ENCODE measurements at places on chromosomes 5 and 9. TPM values are rescaled to one million over a fixed set of nuclear protein-coding genes. Genes with fewer than 3 reads are reported as not detected.

- H3K27me3 ChIP-seq, result no peaks in the 10 kb centered on the region
- no peak for DNase-seq
- H3K27ac ChIP-seq, result peak overlapping the region; percentile 64
- H3K4me1 ChIP-seq, result peaks cover 7% of the 10 kb centered on the region
- peaks cover 17% of the 10 kb centered on the region for H3K36me3 ChIP-seq
- peak overlapping the region; percentile 53 for H3K4me3 ChIP-seq
These were observed 4.2 kb downstream of the DHX29 start for GRCh38 chr5:55303238-55303690.

PCDHGA12 gene
- 1.2 TPM for total RNA-seq

DNA sequence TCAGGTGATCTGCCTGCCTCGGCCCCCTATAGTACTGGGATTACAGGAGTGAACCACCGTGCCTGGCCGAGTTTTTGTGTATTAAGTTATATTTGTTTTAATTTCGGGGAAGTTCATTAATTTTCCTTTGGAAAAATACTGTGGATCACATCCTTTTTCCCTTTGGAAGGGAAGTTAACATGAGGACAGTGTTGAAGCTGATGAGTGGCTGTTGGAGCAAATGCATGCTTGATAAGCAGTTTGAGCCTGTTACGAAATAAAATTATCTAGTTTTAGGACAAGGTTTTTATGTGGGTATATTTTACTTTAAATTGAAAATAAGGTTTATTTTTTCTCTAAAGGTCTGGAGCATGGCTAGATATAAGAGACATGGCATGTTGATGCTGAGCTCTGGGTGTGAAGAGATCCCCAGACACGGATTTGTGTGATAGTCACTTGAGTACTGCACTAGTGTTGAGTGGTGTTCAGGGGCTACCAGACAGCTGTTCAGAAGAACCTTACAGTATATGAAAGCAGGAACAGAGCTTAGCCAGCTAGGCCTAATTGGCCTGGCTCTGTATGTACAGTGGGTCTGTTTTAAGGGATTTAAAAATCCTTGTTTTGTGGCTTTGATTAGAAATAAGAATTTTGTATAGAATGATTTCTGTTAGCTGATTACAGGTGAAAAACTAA is 17.4 kb downstream of the LMNB1 start:
- H3K27me3 ChIP-seq, result no peaks in the 10 kb centered on the region
- H3K4me3 ChIP-seq, result no peak overlapping the region
- no peak for DNase-seq
- peaks cover 6% of the 10 kb centered on the region for H3K4me1 ChIP-seq

DNA sequence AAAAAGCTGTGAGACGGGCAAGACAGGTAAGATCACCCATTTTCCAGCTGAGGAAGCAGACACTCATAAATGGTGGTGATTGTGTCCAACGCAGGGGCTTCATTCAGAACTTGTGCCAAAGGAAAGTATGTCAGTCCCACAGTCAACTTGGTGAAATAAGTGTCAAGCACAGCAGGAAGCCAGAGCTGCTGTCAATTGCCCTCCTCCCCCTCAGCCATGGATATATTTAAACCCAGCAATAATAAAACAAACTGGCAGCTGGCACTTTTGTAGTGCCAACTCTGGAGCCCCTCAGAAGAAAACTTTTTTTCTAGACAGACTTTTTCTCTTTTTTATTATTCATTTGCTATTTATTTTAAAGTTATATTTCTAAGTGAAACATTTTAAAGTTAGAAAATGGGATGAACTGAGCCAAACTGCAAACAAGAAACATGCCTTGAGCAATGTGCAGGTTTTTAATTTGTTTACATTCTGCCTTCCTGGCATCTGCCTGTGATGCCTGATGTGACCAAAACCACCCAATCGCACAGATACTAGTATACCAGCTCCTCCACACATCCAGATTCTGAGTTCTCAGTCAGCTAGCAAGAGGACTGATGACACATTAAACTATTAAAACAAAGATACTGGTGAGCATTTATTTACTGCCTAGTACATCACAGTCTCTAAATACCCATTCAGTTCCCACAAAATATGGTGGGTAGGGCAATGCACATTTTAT is 17.0 kb downstream of the DMAC1 start:
- no peak overlapping the region for H3K27ac ChIP-seq
- H3K4me3 ChIP-seq, result no peak overlapping the region
- H3K36me3 ChIP-seq, result no peaks in the 10 kb centered on the region
- peaks cover 12% of the 10 kb centered on the region for H3K4me1 ChIP-seq

- no peak overlapping the region for H3K27ac ChIP-seq
- no peaks in the 10 kb centered on the region for H3K36me3 ChIP-seq
These were observed 142.0 kb upstream of the RGMB start for GRCh38 chr5:98631311-98632054.

IFNA4 gene
- total RNA-seq, result not detected

DNA sequence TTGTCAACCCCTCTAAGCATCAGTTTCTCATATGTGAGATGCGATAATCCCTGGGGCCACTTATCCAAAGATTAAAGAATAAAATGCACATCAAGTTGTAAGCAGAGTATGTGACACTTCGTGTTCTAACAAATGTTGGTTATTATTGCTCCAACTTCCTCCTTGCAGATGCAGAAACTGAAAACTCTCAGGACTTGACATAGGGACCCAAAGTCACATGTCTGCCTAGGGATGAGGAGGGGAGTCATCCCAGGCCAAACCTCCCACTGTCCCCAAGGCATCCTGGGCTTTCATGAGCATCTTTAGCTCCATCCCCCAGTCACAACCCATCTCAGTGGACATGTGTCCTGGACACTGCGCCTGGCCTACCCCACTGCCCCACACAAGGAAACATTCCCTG is 27.5 kb upstream of the SYK start:
- no peak for DNase-seq
- no peak overlapping the region for H3K4me3 ChIP-seq
- H3K27ac ChIP-seq, result no peak overlapping the region
- H3K27me3 ChIP-seq, result no peaks in the 10 kb centered on the region
- no peaks in the 10 kb centered on the region for H3K4me1 ChIP-seq

SH3TC2 gene
- total RNA-seq, result 8.6 TPM

- peaks cover 14% of the 10 kb centered on the region for H3K36me3 ChIP-seq
- no peak for DNase-seq
- H3K27ac ChIP-seq, result peak overlapping the region; percentile 74
- H3K4me3 ChIP-seq, result peak overlapping the region; percentile 46
- H3K4me1 ChIP-seq, result peaks cover 53% of the 10 kb centered on the region
- no peaks in the 10 kb centered on the region for H3K27me3 ChIP-seq
These were observed 281.5 kb downstream of the EFNA5 start for GRCh38 chr5:107389130-107389774.

ANKRD31 gene
- 0.45 TPM for total RNA-seq

- H3K4me1 ChIP-seq, result no peaks in the 10 kb centered on the region
- H3K4me3 ChIP-seq, result no peak overlapping the region
- no peaks in the 10 kb centered on the region for H3K36me3 ChIP-seq
- H3K27me3 ChIP-seq, result no peaks in the 10 kb centered on the region
- no peak overlapping the region for H3K27ac ChIP-seq
These were observed 589.9 kb downstream of the DNAH5 start for GRCh38 chr5:13354611-13355010.

IFNK gene
- not detected for total RNA-seq

DNA sequence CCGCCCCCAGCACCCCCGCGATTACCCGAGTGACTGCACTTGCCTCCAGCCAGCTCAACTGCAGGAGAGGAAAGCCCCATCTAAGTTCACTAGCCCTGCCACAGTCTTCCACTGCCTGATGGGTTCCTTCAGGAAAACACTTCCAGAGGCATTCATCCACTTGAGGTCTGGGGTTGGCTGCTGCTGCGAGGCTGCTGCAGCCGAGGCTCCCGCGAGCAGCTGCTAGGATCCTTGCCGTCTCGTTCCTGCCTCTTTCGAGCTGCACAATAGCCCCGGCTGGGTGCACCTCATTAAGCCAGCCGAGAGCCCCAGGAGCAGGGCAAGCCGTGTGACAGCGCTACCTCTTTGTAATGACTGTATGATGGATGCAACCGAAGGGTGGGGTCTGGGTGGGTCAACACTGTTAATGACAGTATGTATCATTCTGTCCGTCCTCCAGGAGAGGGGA is 24.2 kb upstream of the ELAVL2 start:
- H3K4me3 ChIP-seq, result peak overlapping the region; percentile 88
- H3K27me3 ChIP-seq, result peaks cover 47% of the 10 kb centered on the region
- peaks cover 12% of the 10 kb centered on the region for H3K4me1 ChIP-seq
- H3K27ac ChIP-seq, result peak overlapping the region; percentile 8
- H3K36me3 ChIP-seq, result no peaks in the 10 kb centered on the region

DNA sequence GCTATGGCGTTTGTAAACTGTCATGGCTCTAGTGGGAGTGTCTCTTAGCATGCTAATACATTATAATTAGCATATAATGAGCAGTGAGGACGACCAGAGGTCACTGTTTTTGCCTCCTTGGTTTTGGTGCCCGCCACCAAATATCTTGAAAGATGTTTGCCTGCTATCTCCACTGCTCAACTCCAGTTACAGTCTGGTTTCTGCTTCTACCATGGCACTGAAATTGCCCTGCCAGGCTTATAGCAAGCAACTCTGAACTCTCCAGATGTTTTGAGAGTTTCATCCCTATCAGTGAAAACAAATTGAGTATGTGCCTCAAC is 122.1 kb upstream of the SPRY4 start:
- H3K4me1 ChIP-seq, result peaks cover 11% of the 10 kb centered on the region
- H3K4me3 ChIP-seq, result no peak overlapping the region
- H3K27me3 ChIP-seq, result no peaks in the 10 kb centered on the region

GRCh38 chr5:172322028-172322965 is 38.7 kb upstream of the UBTD2 start:
- H3K27me3 ChIP-seq, result no peaks in the 10 kb centered on the region
- peaks cover 4% of the 10 kb centered on the region for H3K4me1 ChIP-seq
- H3K36me3 ChIP-seq, result no peaks in the 10 kb centered on the region
- H3K27ac ChIP-seq, result peak overlapping the region; percentile 58
- H3K4me3 ChIP-seq, result no peak overlapping the region
- DNase-seq, result no peak

TRIM14 gene
- 18.8 TPM for total RNA-seq

- peaks cover 11% of the 10 kb centered on the region for H3K4me1 ChIP-seq
- H3K36me3 ChIP-seq, result no peaks in the 10 kb centered on the region
- no peak overlapping the region for H3K27ac ChIP-seq
- H3K27me3 ChIP-seq, result peaks cover 17% of the 10 kb centered on the region
- DNase-seq, result no peak
These were observed 255.9 kb downstream of the FAM114A2 start for GRCh38 chr5:153782589-153783361.

DNA sequence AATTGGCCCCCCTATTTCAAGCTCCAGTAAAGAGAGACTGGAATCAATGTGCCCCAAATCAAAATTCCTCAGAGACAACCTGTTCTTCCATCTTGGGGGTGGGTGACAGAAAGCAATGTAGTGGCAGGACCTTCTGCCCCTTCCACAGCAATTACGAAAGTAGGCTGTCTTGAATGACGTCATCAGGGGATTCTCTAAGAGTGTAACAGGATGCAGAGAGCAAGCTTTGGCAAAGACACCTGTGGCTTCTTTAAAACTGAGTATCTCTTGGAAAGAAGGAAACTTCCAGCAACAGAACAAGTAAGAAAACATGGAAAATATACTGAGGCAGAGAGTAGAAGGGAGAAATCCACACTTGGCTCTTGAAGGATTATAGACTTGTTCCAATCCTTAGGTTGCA is 247.6 kb upstream of the PDE4D start:
- DNase-seq, result no peak
- H3K4me1 ChIP-seq, result no peaks in the 10 kb centered on the region
- no peak overlapping the region for H3K4me3 ChIP-seq

TRIM41 gene
- total RNA-seq, result 31.2 TPM

GRCh38 chr9:94982211-94982610 is 255.7 kb downstream of the AOPEP start:
- H3K27me3 ChIP-seq, result no peaks in the 10 kb centered on the region
- no peak overlapping the region for H3K27ac ChIP-seq
- H3K4me3 ChIP-seq, result peak overlapping the region; percentile 15

CSF2 gene
- total RNA-seq, result not detected

GALNT12 gene
- 25.8 TPM for total RNA-seq

ADAMTS19 gene
- 9.3 TPM for total RNA-seq

IFNA2 gene
- not detected for total RNA-seq

CACNA1B gene
- total RNA-seq, result 2.4 TPM

DNA sequence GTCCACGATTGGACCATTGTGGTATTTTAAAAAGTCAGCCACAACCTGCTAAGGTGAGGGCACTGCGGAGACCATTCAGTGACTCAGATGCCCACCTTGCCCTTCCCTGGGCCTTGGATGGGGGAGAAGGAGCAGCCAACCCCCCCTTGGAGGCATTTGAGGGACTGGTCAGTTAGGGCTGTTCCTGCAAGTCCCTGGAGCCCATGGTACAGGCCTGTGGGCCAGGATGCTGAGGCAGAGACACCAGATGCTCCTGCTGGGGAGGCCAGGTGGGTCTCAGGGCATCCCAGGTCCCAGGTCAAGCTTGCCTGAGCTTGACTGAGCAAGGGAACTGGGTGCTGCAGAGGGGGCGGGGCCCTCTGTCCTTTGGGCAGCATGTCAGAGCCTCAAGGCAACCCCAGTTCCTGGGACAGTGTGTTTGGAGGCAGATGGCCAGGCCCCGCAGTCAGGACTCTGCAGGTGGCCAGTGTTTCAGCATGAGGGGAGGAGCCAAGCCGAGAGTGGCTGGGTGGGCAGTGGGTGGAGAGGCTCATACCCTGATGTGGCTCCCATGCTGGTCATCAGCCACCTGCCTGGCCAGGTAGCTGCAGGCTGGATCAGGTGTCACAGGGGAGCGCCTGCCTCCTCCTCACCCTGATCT is 27.5 kb downstream of the SLC6A3 start:
- H3K36me3 ChIP-seq, result no peaks in the 10 kb centered on the region
- H3K27ac ChIP-seq, result no peak overlapping the region
- peaks cover 25% of the 10 kb centered on the region for H3K27me3 ChIP-seq
- no peak for DNase-seq
- H3K4me1 ChIP-seq, result no peaks in the 10 kb centered on the region

DNA sequence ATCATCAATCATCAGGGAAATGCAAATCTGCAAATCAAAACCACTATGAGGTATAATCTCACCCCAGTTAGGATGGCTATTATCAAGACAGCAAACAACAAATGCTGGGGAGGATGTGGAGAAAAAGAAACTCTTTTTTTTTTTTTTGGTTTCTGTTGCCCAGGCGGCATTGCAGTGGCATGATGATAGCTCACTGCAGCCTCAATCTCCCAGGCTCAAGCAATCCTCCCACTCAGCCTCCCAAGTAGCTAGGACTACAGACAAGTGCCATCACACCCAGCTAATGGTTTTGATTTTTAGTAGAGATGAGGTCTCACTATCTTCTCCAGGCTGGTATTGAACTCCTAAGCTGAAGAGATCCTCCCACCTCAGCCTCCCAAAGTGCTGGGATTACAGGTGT is 5.4 kb upstream of the CNTRL start:
- H3K4me3 ChIP-seq, result no peak overlapping the region
- peaks cover 8% of the 10 kb centered on the region for H3K27me3 ChIP-seq
- H3K4me1 ChIP-seq, result peaks cover 8% of the 10 kb centered on the region
- DNase-seq, result no peak
- H3K36me3 ChIP-seq, result peaks cover 9% of the 10 kb centered on the region

GRCh38 chr5:109230369-109230768 is 179.4 kb downstream of the PJA2 start:
- no peak overlapping the region for H3K27ac ChIP-seq
- DNase-seq, result no peak
- H3K36me3 ChIP-seq, result peaks cover 5% of the 10 kb centered on the region
- no peak overlapping the region for H3K4me3 ChIP-seq
- peaks cover 8% of the 10 kb centered on the region for H3K4me1 ChIP-seq
- peaks cover 8% of the 10 kb centered on the region for H3K27me3 ChIP-seq

DIRAS2 gene
- 2.0 TPM for total RNA-seq
